ENCODE measurements at places on chromosomes 5 and 9.

GRCh38 chr9:81391457-81391825, 297.9 kb downstream of the TLE1 start:
- no peak for DNase-seq

DNA sequence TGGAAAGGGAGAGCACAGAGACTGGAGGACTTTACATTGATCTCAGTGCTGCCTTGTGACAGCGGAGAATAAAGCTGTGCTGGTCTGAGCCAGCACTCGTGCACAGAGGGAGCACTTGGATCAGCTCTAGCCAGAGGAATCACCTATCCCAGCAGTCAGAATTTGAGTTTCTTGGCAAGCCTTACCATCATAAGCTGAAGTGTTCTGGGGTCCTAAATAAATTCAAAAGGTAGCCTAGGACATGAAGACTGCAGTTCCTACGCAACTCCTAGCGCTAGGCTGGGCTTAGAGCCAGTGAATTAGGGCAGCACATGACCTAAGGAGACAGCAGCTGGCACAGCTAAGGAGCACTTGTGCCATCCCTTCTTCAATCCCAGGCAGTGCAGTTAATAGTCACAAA, 119.5 kb downstream of the HMHB1 start:
- DNase-seq, result no peak

GRCh38 chr9:23342291-23342690, 483.7 kb downstream of the ELAVL2 start:
- no peak for DNase-seq

DNA sequence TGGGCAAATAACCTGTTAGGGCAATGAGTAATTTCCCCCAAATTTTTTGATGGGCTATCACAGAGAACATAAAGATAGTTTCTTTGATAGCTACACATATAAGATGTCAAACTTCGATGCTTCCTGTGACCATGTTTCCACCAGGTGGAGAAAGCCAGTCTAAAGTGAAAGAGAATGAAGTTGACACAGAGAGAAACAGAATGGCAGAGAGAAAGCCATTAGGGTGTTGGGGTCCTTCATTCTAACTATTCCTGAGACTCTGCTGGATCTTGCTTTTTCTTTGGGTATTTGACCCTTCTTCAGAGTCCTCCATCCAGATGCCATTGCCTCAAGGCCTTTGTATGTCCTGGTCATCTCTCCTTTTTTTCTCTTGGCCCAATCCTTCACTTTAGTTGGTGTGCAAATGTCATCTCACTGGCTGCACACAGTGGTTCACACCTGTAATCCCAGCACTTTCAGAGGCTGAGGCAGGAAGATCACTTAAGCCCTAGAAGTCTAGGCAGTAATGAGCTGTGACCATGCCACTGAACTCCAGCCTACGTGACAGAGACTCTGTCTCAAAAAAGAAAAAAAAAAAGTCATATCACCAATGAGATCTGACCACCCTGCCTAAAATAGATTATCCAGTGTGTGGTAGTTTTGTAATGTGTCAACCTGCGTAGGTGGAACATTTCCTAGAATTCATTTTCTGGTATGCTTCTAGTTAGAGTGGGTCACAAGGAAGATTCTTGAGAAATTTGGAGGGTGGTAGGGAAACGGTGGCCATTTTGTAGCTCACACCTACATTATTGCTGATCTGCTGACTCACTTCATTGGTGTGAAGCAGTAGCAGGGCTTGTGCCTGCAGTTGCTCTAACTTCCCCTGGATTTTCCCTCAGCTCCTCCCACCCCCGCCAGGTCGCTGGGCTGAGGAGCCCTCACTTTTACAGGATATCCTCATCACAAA, 20.8 kb upstream of the KIF2A start:
- DNase-seq, result peak; percentile 84

- DNase-seq, result no peak
These were observed 17.4 kb downstream of the SLC12A2 start for GRCh38 chr5:128100860-128101557.

GRCh38 chr5:23996525-23996924, 489.1 kb downstream of the PRDM9 start:
- no peak for DNase-seq

DNA sequence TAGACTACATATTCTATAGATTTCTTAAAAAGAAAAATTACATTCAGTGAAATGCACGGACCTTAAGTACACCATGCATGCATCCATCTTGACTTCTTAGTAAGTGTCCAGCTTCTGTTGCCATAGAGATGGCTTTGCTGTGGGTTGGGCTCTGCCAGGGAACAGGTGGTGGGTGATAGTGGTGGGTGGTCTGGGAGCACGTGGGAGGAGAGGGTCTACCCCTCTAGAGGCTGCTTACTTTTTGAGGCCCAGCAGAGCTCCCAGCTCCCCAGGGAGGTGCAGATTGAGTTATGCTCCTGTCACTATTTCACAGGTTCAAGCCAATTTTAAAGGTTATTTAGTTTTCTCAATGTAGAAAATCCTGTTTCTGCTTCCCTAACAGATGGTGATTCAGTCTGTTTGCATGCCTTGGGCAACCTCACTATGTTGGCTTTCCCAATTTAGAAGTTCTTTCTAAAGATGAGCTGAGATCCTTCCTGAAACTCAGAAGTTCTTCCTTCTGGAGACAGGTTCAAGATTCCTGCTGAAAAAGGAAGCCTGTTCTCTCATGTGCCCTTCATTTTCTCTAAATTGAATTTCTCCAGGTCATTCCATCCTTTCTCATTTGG, 107.4 kb upstream of the LHFPL2 start:
- DNase-seq, result no peak

DNA sequence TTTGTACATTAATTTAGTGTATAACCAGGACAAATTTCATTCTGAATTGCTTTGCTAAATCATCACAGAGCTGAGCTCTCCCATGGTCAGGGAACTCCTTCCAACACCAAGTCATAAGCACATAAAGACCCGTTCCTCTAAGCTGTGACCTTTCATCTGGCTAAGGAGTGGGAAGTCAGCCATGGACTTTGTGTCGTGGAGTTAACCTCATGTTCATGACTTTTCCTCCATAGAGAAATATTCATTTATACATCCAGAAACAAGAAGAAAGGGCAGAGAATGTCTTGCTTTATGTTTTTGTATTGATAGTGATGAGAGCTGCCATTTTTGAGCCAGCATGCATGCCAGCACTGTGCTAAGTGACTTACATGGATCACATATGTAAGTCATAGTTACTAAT, 97.5 kb downstream of the INIP start:
- DNase-seq, result no peak

- no peak for DNase-seq
These were observed 28.6 kb upstream of the CEP78 start for GRCh38 chr9:78207319-78207718.

DNA sequence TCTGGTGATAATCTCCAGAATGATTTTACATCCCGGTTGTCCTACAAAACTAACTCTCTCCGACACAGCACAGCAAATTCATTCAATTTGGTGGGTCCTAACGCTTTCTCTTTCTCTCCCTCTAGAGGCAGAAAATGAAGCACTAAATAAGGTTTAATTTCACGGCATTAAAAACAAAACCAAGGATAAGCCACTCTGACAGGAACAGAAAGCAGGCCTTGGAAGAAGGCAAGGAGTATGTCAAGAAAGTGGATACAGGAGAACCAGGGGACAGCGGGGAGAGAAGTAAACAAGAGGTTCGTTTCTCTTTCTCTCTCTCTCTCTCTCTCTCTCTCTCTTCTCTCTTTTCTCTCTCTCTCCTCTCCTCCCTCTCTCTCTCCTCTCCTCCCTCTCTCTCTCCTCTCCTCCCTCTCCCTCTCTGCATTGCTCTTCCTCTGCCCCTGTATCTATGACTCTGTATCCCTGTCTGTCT, 49.8 kb downstream of the EBF1 start:
- DNase-seq, result no peak

DNA sequence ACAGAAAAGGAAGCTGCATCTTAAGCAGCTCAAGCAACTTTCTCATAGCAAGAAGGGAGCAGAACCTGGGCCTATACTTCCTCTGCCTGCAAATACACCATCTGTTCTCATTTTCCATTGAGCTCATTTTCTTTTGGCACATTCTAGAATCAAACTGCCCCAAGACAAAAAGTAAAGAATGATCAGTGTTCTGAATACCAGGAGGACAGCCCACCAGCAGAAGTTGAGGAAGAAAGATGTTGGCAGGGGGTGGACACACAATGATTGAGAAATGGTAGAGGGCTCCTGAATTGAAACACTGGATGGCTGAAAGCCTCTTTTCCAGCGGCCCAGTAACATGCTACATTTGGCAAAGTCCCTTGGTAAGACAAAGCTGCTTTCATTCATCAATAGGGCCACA, 171.8 kb downstream of the MED10 start:
- DNase-seq, result no peak

DNA sequence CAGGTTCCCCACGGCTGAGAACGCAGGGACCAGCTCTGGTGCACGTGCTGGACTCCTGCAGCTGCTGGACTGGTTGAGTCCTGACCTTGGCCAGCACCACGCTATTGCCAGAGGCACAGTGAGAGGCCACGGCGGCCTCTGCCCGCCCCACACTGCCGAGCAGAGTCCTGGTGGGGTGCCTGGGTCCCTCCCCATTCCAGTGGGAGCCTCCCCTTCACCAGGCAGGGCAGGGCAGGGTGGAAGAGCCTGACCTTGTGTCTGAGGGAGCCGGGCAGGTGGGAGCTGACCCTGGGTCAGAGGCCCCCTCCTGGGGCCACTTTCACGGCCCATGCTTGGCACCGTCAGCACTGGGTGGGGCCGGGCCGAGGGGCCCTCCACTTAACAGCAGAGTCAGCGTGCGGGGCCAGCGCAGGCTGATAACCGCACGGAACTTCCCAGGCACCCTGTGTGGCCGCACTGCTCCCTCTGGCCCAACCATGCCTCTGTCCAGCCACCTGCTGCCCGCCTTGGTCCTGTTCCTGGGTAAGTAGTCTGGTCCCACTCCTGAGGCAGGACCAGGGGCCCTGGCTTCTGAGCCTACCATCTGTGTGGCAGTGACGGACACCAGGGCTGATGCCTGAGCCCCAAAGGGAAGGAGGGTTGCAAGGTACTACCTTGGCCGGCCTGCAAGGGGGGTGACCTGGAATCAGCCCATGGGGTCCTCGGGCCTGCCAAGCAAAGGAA, at the start of gene MAMDC4:
TSS of gene MAMDC4 (plus strand) at position 406 of the 723 bp plus-strand sequence. CDS start at position 477, 71 bp downstream.
- DNase-seq, result no peak

DNA sequence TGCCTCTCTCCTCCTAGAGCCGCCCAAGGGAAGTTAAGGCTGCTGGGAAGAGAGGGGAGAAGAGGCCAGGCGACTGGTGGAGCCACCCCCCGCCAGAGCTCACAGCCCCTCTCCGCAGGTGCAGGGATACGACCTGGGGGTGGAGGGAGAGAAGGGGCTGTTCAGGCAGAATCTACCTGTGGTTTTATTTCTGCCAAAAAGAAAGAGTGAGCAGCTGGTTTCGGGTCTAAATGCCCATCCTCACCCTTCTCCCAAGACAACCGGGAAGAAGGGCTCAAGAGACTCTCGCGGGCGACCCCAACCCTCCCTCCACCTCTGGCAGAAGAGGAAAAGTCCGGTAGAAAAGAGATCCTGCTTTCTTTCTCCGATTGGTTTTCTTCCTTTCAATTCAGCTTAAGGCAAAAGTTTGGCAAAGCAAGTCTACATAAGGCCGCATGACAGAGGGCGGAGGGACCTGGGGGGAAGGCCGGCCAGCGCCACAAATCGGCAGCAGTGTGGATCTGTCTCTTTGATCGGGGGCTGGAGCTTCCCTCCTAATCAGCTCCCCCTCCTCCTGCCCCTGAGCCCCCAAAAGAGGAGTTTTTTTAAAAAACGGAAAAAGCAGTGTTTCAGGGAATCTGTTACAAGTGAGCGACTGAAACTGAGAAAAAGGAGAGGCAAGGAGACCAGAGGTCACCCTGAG, 16.3 kb downstream of the FAM78A start:
- DNase-seq, result no peak

- no peak for DNase-seq
These were observed 91.8 kb upstream of the TXNDC8 start for GRCh38 chr9:110429453-110429852.

GRCh38 chr5:128199104-128199503, 115.5 kb downstream of the SLC12A2 start:
- no peak for DNase-seq

GRCh38 chr9:93907551-93908199, 47.5 kb downstream of the BARX1 start:
- DNase-seq, result no peak

- no peak for DNase-seq
These were observed 35.0 kb downstream of the ARL15 start for GRCh38 chr5:54275361-54275760.

DNA sequence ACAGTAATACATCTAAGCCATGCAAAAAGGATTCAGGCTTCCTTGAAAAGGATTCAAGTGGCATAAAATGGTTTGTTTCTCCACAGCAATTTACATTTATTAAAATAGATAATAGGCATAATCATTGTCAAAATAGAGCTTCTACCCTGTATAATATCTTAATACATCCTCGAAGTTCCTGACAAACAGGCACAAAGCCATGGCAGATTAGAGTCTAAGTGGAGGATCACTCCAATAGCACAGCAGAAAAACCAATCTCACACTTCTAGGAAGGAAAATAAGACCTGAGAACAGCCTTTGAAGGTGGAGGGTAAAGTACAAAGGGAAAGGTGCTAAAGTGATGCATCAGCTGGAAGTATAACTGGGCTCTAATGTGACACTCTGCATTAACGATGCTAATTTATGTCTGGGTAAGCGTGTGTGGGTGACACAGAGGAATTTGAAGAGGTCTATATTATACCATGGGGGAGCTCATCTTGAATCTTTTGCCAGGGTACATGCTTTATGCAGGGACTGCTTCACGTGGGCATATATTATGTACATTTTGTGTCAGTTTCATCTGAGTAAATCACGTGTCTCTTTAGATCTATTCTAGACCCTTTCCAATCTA, 28.8 kb downstream of the PPP2R2B start:
- DNase-seq, result no peak

DNA sequence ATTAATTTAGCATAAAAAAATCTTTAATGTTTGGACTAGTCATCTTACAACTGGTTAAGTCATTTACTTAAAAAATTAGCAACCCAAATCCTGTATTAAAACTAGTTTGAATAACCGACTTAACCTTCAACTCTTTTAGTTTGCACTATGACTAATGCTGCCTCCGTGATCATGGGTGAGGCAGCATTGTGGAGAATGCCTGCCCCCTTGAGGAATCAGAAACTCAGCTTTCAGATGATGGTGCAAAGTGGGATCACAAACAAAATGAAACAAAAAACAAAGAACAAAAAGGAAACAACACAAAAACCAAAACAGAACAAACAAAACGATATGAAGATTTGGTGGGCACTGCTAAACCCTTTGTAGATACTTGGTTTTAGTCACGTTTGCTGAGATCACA, 127.0 kb upstream of the PALM2AKAP2 start:
- DNase-seq, result no peak
